Activated T-helper 1 cell treated with anti-CD3 and anti-CD28 coated beads, Interleukin-12 subunit alpha, Interleukin-12 subunit beta, Interleukin-2, Interleukin-4 antibody, amounts not matched to agents 30 ng/mL and 10 ng/mL and 1 ng/mL, durations not matched to agents 14 hours and 24 hours and 36 hours (primary cell): ENCODE measurements at places on chromosomes 3 and 15. TPM values are rescaled to one million over a fixed set of nuclear protein-coding genes. Genes with fewer than 3 reads are reported as not detected.

The SLC38A3 gene
- not detected in 2 replicates for total RNA-seq

The RHCG gene
- not detected in 2 replicates for total RNA-seq

The SLC24A5 gene
- not detected in 2 replicates for total RNA-seq

The XCR1 gene
- total RNA-seq, result 0.05 and 0.08 TPM in 2 replicates

The MOBP gene
- not detected in 2 replicates for total RNA-seq

The IGDCC3 gene
- not detected in 2 replicates for total RNA-seq

The ZNF620 gene
- total RNA-seq, result 5.5 and 6.0 TPM in 2 replicates

The HDGFL3 gene
- total RNA-seq, result 54.7 and 57.5 TPM in 2 replicates

The GCSAM gene
- total RNA-seq, result 2.8 and 3.5 TPM in 2 replicates

The WDR49 gene
- not detected in 2 replicates for total RNA-seq

The LRRIQ4 gene
- total RNA-seq, result 0.10 and 0.12 TPM in 2 replicates

The DLL4 gene
- total RNA-seq, result 0.29 and 0.36 TPM in 2 replicates

The CAPN3 gene
- total RNA-seq, result 1.5 and 1.6 TPM in 2 replicates

The LSAMP gene
- total RNA-seq, result not detected in 2 replicates

The FMN1 gene
- 0.03 TPM in 1 of 2 replicates, not detected in the other for total RNA-seq

The CCDC54 gene
- total RNA-seq, result not detected in 2 replicates

The IL20RB gene
- 1.5 and 1.9 TPM in 2 replicates for total RNA-seq

The SH2D7 gene
- total RNA-seq, result not detected in 2 replicates

The PLA2G4B gene
- 6.0 and 6.7 TPM in 2 replicates for total RNA-seq

The SI gene
- not detected in 2 replicates for total RNA-seq

The TWF2 gene
- total RNA-seq, result 94.3 and 98.6 TPM in 2 replicates

The MST1R gene
- total RNA-seq, result 1.6 and 2.5 TPM in 2 replicates

The MYZAP gene
- not detected in 2 replicates for total RNA-seq

The COL6A5 gene
- total RNA-seq, result 0.02 and 0.16 TPM in 2 replicates

The PYGO1 gene
- total RNA-seq, result not detected in 2 replicates

The PDIA5 gene
- 28.9 and 31.1 TPM in 2 replicates for total RNA-seq

The EAF2 gene
- 15.3 and 18.8 TPM in 2 replicates for total RNA-seq

The CYP11A1 gene
- total RNA-seq, result not detected in 2 replicates

The CP gene
- not detected in 2 replicates for total RNA-seq

The ZCWPW2 gene
- 0.24 TPM in 1 of 2 replicates, not detected in the other for total RNA-seq

The CCR1 gene
- 22.6 and 23.2 TPM in 2 replicates for total RNA-seq

The SLC28A2 gene
- not detected in 2 replicates for total RNA-seq

The RETNLB gene
- not detected in 2 replicates for total RNA-seq
